Activated CD4-positive, alpha-beta T cell treated with anti-CD3 and anti-CD28 coated beads for 48 hours (primary cell): ENCODE measurements at places on chromosomes 4 and X.
A peak's percentile ranks its signal among the peaks of the same experiment; 100 is the strongest.

DNA sequence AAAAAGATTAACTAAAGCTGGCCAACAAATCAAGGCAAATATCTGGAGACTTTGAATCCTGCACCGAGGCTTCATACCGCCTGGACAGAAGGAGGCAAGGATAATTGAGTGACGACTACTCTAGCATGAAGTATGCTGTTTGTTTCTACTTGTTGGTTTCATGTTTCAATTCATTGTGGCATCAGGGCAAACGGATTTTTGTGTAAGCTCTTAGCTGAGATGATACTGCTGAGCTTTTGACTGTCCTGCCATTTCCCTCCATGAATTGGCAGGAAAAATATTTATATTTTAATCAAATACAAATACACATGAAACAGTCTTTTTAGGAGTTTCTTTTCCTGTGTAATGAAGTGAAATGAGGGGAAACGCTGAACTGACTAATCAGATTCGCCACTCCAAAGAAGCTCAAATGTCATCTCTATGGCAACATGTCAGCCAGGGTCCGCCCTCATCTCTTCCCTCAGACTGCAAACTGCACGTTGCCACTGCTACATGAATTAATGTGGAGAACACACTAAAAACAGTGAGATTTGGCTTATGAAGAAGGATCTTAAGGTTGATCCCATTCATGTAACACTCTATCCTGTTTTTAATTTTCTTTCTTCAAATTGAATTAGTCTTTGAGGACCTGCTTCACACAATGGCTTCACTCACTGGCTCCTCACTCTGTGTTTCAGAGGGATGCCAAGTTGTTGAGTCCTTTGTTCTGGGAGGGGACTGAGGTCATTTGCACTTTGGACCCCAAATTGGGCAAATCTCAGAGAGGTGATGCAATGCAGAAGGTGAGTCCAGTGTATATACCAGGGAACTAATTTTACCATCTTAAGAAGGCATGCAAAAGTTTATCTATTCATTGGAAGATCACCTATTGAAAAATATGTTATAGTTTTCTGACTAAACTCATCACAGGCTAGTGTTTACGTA, 149.6 kb upstream of the MID1 start:
- DNase-seq = no peak

- DNase-seq = no peak
Observed at GRCh38 chrX:141960578-141960977, 56.9 kb downstream of the MAGEC1 start.

DNA sequence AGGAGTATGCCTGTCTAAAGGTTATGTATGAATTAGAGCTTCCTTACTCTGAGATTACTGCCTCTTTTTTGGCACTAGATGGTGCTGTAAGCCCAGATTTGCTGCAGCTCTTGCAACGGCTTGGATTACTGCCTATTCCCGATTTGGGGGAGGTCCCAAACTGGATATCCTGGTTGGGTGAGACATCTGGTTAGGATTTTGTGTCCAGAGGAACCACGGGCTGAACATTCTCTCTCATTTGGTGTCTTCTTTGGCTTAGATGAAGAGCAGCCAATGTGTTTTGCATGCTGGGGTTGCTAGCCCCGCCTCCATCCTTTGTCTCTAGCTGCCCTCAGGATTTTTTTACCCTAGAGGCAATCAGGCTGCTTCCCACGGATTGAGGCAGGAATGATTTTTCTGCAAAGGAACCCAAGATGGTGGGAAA, 31.9 kb downstream of the F8A1 start:
- peak; percentile 14 for DNase-seq

- DNase-seq = no peak
Observed at GRCh38 chr4:111761531-111761930, 383.7 kb upstream of the FAM241A start.

- no peak for DNase-seq
Observed at GRCh38 chr4:188316391-188316790, 177.2 kb downstream of the TRIML1 start.

DNA sequence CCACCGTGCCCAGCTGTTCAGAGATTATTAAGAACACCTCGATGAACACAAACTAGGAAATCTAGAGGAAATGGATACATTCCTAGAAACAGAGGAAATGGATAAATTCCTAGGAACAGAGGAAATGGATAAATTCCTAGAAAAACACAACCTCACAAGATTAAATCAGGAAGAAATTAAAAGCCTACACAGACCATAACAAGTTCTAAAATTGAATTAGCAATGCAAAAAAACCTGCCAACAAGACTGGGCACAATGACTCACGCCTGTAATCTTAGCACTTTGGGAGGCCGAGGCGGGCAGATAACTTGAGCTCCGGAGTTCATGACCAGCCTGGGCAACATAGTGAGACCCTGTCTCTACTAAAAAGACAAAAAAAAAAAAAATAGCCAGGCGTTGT, 13.1 kb upstream of the IDS start:
- DNase-seq = no peak

GRCh38 chrX:16087076-16087475, 36.3 kb upstream of the GRPR start:
- DNase-seq = no peak

DNA sequence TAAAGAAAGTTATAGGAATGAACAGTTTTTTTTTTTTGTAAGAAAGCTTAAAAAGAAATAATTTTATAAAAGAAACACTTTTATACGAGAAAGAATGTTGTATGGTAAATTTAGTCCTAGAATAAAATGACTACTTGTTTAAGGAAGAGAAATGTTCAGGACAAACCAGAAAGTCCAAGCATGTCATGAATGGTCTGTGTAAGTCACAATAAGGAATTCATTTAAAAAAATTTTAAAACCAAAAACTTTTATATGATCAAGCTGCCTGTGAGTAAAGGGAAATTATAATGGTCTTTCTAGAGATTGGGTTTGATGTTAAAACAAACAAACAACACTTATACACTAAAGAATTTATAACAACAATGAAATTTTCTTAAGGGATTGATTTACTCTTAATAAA, 858.9 kb upstream of the PCDH7 start:
- DNase-seq = no peak

DNA sequence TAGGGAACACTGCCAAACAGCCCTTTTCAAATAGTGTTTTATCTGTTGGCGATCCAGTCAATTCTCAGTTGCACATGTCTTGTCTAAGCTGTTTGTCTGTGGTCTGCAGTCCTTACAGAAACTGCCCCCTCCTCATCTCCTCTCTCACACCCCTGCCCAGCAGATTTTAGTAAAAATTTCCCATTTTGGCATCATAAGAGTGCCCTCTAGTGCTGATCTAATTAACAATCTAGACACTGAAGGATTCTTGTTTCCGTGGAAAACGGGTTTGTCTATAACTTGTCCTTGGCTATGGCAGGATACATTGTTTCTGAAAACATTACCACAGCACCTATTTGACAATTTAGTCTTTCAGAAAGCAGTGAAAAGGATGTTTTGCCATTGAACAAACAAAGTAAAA, 227.2 kb upstream of the MBNL3 start:
- DNase-seq = no peak

GRCh38 chr4:8403173-8403753, 37.3 kb downstream of the ACOX3 start:
- DNase-seq = peak; percentile 67

DNA sequence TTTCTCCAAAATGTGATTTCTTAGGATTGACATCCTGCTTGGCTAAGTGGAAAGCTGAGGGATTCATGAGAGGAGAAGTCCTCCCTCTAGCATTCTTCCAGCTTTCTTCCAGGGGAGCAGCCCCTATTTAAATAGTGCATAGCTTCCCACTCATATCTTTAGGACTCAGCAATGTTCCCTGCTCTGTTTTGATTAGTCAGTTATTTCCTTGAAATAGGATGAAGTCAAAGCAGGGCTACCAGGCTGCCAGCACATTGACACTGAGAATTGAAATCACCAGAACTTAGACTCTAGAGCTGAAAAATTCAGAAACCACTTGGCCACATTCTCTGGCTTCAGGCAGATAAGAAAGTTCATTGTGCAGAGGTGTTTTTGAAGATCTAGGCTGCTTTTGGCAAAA, 74.7 kb upstream of the SMAD1 start:
- DNase-seq = no peak

DNA sequence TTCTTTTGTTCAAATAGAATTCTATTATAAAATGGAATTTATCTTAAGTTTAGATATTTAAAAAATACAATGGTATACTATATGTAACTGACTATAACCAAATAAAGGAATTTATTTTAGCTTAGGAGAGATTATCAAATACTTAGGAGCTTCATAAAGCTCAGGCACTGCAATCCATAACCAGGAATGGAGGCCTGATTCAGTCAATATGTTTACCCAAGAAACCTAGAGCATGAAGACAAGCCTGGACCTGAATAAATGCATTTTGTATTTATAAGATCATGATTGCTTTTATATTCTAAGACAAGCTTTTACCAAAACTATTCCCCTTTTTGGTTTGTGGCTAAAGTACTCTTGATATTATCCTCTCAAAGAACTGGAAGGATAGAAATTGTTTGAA, 742.6 kb downstream of the FAT4 start:
- DNase-seq = no peak

DNA sequence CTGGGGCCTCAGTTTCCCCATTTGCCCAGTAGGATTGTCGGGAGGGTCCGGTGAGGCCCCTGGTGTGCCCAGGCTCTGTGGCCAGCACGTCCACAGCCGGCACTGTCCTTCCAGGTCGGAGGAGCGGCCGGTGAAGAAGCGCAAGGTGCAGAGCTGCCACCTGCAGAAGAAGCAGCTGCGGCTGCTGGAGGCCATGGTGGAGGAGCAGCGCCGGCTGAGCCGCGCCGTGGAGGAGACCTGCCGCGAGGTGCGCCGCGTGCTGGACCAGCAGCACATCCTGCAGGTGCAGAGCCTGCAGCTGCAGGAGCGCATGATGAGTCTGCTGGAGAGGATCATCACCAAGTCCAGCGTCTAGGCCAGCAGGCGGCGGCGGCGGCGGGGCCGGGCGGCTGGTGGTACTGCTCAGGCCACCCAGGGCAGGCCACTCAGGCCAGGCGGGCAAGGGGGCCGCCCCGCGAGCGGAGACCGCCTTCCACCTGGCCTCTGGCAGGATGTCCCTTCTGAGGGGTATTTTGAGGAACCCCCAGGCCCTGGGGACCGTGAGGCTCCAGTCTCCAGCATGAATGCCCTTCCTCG, 6.7 kb downstream of the MSANTD1 start:
- peak; percentile 0 for DNase-seq

- peak; percentile 55 for DNase-seq
Observed at GRCh38 chrX:357693-358471, 28.8 kb downstream of the PPP2R3B start.

DNA sequence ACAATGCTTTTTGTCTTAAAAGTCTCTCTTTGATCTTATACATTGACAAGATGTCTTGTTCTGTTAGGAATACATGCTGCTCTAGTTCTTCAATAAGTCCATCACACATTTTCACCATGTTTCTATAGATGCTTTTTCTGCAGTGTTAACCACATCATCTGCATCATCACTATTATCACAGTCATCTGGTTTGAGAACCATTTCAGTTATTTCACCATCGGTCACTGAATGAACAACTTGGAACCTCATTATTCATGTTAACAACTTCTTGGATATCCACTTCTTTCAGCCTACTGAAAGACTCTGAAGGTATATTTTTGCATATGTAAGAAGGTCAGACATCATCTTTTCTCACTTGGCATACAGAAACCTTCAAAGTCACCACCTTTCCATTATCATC, 975.2 kb downstream of the STIM2 start:
- DNase-seq = no peak

- DNase-seq = no peak
Observed at GRCh38 chr4:20087522-20087911, 164.2 kb upstream of the SLIT2 start.

GRCh38 chr4:39823191-39823590, 125.3 kb downstream of the UBE2K start:
- DNase-seq = no peak

- DNase-seq = no peak
Observed at GRCh38 chr4:7425591-7426468, 8.9 kb downstream of the PSAPL1 start.

DNA sequence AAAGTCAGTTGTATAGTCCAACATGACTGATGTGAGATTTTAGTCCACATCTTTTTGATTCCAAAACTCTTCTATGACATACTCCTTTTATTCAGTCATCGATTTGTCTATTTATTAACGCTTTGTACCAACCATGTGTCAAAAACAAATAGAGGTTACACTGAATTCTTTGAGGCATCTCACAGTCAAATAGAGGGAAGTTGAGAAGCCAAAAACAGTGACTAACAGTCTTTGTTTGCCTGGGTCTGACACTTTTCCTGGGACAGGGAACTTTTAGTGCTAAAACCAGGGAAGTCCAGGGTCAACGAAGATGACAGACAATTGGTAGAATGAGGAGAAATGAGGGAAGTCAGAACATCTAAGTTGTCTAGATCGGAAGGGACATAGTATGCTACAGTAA, 169.9 kb upstream of the HS3ST1 start:
- no peak for DNase-seq

DNA sequence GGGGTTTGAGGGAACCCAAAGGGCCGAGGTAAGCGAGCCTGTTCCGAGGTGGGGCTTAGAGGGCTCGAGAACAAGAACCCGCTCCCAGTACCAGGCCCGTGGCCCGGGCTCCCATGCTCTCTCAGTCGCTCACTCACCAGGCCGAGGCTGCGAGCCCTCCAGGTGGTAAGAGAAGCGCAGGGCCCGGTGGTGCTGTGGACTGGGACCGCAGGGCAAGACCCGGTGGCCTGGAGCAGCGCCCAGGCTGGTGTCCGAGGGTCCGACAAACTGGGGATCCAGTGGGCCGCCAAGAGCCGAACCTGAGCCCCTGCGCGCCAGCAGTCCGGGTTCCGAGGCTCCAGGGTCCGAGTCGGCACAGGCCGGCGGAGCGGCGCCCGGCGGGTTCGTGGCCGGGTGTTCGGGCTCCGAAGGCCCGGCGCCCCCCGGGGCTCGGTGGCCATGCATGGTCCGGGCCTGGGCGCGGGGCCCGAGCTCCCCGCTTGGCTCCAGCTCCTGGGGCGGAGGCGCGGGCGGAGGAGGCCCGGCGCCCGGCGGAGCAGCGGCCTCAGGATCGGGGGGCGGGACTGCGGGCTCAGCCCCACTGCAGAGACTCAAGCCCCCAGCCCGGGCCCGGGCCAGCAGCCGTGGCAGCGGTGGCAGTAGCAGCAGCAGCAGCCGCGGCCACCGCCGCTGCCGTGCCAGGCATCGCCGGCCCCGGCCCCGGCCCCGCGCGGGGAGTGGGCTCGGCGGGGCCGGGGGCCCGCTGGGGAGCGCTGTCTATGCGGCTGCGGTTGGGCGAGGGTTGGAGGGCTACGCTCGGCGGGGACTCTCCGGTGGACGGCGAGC, 833 bp downstream of the FGD1 start:
- no peak for DNase-seq

GRCh38 chrX:17471861-17472260, 96.9 kb downstream of the NHS start:
- no peak for DNase-seq

GRCh38 chr4:150990250-150990649, 24.8 kb downstream of the LRBA start:
- no peak for DNase-seq

DNA sequence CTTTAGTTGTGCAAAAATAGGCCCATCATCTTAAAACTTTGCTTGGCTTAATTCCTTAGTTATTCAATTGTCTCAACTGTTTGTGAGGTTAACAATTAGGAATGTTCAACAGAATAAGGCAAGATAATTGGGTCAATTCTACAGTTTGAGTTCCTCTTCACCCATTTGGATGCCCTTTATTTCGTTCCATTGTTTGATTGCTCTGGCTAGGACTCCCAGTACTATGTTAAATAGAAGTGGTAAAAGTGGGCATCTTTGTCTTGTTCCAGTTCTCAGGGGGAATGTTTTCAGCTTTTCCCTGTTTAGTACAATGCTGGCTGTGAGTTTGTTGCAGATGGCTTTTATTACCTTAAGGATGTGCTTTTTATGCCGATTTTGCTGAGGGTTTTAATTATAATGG, 761.5 kb upstream of the GRIA3 start:
- DNase-seq = no peak

GRCh38 chrX:6813836-6814370, 279.0 kb upstream of the VCX3A start:
- DNase-seq = no peak
